Liver (tissue), 10 donors: ENCODE measurements at places on chromosomes 7 and 10. TPM values are rescaled to one million over a fixed set of nuclear protein-coding genes. Genes with fewer than 3 reads are reported as not detected.

Gene VAX1
- not detected for total RNA-seq

DNA sequence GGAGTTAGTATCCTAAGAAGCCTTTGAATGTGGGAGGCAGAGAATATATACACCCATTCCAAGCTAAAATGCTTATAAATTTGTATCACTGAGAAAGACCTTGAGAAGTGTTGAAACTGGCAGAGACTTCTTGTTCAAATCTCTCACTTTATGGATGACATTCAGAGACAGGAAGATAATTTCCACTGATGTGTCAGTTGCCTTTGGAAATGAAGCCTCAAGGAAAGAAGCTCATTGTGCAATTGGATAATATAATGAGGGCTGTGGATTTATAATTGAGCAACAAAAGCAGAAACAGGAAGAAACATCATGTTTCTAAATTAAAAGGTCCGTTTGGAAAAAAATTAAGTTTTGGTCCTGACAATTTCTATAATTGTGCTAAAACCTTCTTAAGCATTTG, 789.9 kb upstream of the IGFBP3 start:
- peaks cover 47% of the 10 kb centered on the region for H3K4me1 ChIP-seq
- no peak for DNase-seq
- H3K36me3 ChIP-seq, result no peaks in the 10 kb centered on the region
- no peaks in the 10 kb centered on the region for H3K27me3 ChIP-seq

GRCh38 chr7:44172803-44173424, 16.3 kb downstream of the GCK start:
- H3K4me1 ChIP-seq, result no peaks in the 10 kb centered on the region
- H3K27me3 ChIP-seq, result no peaks in the 10 kb centered on the region
- DNase-seq, result no peak
- no peak overlapping the region for H3K27ac ChIP-seq
- H3K36me3 ChIP-seq, result no peaks in the 10 kb centered on the region

- H3K4me1 ChIP-seq, result no peaks in the 10 kb centered on the region
- H3K27ac ChIP-seq, result no peak overlapping the region
- no peak for DNase-seq
- H3K36me3 ChIP-seq, result no peaks in the 10 kb centered on the region
Measured at GRCh38 chr7:154906736-154907355, 96.1 kb downstream of the PAXIP1 start.

GRCh38 chr7:79761876-79762429, 308.5 kb upstream of the MAGI2 start:
- no peaks in the 10 kb centered on the region for H3K27me3 ChIP-seq
- no peak overlapping the region for H3K27ac ChIP-seq
- no peak for DNase-seq
- no peaks in the 10 kb centered on the region for H3K4me1 ChIP-seq
- no peaks in the 10 kb centered on the region for H3K36me3 ChIP-seq

GRCh38 chr10:5283305-5284158, 81.2 kb upstream of the UCN3 start:
- no peak overlapping the region for H3K27ac ChIP-seq
- no peak overlapping the region for H3K4me3 ChIP-seq
- peaks cover 8% of the 10 kb centered on the region for H3K4me1 ChIP-seq
- DNase-seq, result peak; percentile 56
- no peaks in the 10 kb centered on the region for H3K27me3 ChIP-seq

Gene RPEL1
- not detected for total RNA-seq

GRCh38 chr10:76305930-76306615, 874.6 kb downstream of the LRMDA start:
- no peaks in the 10 kb centered on the region for H3K27me3 ChIP-seq
- H3K4me3 ChIP-seq, result no peak overlapping the region
- no peak overlapping the region for H3K27ac ChIP-seq
- no peak for DNase-seq
- peaks cover 4% of the 10 kb centered on the region for H3K4me1 ChIP-seq
